ENCODE measurements at places on chromosomes 2 and 18.

GRCh38 chr2:240702640-240703011 lies 11.0 kb downstream of the AQP12A start:
- no peak for DNase-seq

GRCh38 chr18:34758378-34758948 lies 48.4 kb downstream of the DTNA start:
- DNase-seq, result no peak

DNA sequence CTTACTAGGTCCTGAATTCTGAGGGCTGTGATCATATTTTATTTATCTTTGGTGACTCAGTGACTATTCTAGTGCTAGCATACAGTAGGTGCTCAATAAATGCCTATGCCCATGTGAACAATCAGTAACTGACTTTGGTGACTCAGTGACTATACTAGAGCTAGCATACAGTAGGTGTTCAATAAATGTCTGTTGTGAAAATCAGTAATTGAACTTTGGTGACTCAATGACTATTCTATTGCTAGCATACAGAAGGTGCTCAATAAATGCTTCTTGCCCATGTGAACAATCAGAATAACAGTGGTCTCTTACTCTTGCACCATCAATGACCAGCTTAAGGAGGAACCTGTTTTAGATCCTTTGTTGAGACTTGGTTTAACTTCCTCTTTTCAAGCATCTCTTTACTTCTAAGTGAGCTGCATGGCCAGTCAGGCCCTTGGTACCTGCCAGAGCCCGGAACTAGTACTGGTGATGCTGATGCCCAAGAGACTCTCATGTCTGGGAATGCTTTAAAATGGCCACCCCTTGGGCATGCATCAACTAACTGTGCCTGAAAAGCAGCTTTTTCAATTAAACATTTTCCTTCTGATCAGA lies 214.9 kb upstream of the SPRED2 start:
- DNase-seq, result no peak

GRCh38 chr2:152510621-152511020 lies 175.6 kb downstream of the FMNL2 start:
- DNase-seq, result no peak

GRCh38 chr18:67846422-67847098 lies 330.0 kb upstream of the DSEL start:
- no peak for DNase-seq

DNA sequence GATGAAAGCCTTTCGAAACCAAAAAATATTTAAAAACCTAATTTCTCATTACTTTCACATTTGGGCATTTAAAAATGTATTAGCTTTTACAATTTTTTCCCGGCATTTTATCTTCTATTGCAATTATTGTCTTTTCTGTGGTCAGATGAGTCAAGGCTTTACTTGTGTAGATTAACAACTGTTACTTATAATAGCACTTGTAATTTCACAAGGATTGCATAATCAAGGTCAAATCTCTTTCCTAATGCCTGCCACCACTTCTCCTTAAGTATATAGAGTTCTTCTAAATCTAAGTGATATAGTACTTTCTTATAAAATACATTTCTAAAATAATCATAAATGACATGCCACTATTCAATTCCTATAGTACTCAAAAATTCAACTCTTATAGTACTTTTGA lies 67.2 kb downstream of the SLC8A1 start:
- no peak for DNase-seq

- DNase-seq, result no peak
Measured at GRCh38 chr2:13052547-13052946, 335.8 kb downstream of the TRIB2 start.

GRCh38 chr2:100603948-100604633 lies 41.3 kb downstream of the PDCL3 start:
- no peak for DNase-seq

GRCh38 chr2:19900931-19901441 lies 797 bp downstream of the TTC32 start:
- no peak for DNase-seq

- DNase-seq, result no peak
Measured at GRCh38 chr2:239760596-239760995, 264.5 kb downstream of the NDUFA10 start.

DNA sequence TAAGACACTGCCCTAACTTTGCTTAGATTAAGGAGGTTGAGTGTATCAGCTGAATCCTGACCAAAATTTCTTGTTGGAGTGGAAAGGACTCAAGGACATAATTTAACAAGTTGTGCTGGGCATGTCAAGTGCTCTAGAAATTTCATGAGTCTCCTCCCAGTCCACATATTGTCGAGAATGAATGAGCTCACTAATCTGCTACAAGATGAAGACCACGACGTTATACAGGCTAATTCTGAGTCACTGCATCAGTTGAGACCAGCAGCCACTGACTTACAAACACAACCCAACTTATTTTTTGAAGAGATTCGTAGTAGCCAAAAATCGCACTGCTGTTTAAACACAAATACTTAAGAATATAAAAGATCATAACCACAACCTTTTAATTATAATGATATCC lies 28.7 kb upstream of the SLC8A1 start:
- DNase-seq, result no peak

Measured in DND-41 (cell line).